ENCODE measurements at places on chromosomes 6 and 20.

DNA sequence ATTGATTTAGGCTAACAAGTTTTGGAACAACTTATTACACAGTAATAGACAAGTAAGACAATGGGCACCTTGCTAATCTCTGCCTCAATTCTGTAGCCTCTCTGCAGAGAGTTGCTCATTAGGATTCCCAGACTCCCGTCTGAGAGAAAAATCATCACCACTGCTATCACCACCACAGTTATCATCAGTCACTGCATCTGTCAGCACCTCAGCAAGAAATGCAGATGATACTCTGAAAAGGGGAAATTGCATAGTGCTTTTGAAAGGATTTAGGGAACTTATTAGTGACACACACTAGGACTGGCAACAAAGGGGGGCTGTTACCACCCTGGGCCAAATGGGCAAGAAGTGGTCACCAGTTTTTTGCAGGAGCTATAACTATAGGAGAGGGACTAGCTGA lies 39.9 kb downstream of the FOXA2 start:
- no peak for DNase-seq

- DNase-seq: no peak
Observed at GRCh38 chr20:61169874-61170273, 82.2 kb upstream of the CDH4 start.

GRCh38 chr6:8710668-8711431 lies 275.5 kb upstream of the SLC35B3 start:
- DNase-seq: no peak

GRCh38 chr6:9927275-9927674 lies 487.6 kb downstream of the TFAP2A start:
- no peak for DNase-seq

DNA sequence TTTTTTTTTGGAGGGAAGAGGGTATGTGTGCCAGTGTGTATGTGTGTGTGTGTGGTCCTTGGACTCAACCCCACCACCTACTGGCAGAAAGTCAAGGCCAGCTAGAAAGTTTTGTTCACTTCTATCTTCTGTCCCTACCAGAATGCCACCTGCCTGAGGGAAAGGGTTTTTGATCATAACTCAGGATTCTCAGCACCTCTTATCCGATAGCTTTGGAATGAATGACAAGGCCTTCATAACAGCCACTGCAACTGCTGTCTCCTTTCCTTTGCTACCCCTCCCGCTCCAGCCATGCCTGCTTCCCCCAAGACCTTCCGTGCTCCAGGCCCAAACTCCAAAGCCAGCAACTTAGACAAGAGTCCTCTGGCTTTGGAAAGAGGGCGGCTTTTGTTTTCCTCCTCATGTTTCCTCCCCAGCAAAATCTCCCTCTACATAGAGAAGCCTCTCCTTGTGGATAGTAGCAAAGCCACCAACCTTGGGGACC lies 18.7 kb downstream of the BTN3A1 start:
- no peak for DNase-seq

DNA sequence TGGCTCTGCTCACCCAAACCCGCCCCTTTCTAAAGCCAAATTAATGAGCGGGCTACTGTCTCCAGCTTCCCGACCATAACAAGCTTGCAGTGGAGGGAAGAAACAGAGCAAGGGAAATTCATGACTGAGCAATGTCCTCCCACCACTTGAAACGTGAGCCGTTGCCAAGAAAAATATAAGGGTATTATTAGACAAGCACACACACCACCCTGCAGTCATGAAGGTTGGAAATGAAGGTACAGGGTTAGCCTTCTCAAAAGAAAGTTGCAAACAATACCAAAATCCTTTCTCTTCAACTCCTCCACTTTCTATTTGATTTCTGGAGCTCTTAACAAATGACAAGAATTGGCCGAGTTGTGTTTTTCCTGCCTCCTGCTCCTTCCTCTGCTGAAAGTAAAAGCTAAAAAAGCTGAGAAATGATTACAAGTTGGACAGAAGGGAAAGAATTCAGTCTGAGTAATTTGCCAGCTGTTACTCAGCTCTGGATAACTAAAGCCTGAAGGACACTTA lies 151.1 kb upstream of the B3GAT2 start:
- no peak for DNase-seq

DNA sequence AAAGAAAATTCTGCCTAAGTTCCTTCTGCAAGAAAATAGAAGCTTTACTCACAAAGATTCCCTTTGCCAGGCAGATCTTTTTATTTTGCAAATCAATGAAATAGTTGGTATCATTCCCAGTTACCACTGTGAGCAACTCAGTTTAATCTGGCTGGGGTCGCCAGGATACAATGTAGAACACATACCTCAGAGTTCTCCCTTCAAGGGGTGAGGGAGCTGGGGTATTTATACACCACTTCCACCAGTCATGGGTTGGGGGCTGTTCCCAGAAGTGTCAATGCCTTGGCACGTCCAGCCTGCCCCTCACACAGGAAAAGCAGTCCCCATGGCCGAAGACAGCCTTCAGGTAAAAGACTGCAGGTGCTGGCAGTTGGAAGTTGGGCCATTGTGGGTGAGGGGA lies 86.2 kb downstream of the SLC24A3 start:
- DNase-seq: no peak

DNA sequence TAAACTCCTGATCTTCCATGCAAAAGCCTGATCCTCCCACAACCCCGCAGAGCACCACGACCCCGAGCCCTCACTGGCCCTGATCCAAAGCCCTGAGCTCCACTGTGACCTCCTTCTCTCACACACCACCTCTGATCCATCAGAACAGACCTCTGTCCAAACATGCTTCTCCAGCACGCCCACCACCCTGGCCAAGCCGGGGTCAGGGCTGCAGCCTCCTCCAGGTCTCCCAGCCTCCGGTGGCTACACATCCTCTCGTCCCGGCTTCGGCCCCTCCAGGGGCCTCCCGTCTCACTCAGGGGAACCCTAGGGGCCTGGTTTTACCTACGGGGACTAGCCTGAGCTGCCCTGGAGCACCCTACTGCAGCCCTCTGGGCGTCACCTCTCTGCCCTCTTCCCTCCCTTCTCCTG lies 49.1 kb downstream of the FOXF2 start:
- no peak for DNase-seq

DNA sequence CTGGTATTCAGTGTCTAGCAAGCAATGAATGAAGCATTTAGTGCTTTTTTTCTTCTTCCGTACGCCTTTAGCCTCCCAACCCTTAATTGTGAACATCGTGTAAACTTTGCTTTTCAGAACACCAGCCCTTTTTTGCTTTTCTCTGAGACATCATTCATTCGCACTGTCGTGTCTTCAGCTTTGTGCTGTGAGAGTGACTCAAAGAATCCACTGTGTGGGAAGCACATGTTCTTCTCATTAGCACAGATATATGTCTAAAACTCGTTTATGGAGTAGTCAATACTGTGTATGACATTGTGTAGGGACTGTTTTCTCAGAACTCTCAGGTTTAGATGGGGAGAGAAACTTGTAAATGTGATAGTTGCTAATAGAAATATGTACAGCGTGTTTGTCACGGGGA lies 279.1 kb downstream of the FARS2 start:
- no peak for DNase-seq

- no peak for DNase-seq
Observed at GRCh38 chr20:8504030-8504429, 372.0 kb downstream of the PLCB1 start.

GRCh38 chr20:32152421-32153155 lies 43.1 kb downstream of the TM9SF4 start:
- DNase-seq: no peak

DNA sequence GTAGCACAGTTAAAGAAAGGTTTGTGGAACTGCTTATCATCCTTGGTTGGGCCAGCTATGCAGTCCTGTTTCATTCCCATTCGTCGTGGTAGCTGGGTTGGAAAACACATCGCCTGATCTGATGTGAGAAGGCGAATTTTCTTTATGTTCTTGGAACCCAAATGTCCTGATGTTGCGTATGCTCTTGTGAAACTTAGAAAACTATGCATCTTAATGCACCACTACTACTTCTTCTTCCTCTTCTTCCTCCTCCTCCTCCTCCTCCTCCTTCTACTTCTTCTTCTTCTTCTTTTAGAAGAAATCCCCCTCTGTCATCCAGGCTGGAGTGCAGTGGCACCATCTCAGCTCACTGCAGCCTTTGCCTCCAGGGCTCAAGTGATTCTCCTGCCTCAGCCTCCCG lies 381.6 kb downstream of the UTRN start:
- DNase-seq: no peak

- DNase-seq: no peak
Observed at GRCh38 chr6:154249499-154250298, 106.9 kb downstream of the IPCEF1 start.

GRCh38 chr6:150813993-150814359 lies 51.5 kb upstream of the MTHFD1L start:
- no peak for DNase-seq

All from activated T-cell treated with anti-CD3 and anti-CD28 coated beads for 48 hours (primary cell).